ENCODE measurements at places on chromosomes 6 and 20.
A peak's percentile ranks its signal among the peaks of the same experiment; 100 is the strongest.

GRCh38 chr20:57780398-57780797 lies 70.6 kb upstream of the PMEPA1 start:
- no peak for DNase-seq

- DNase-seq, result peak; percentile 54
Measured at GRCh38 chr20:31967830-31968249, at the start of gene XKR7. Gene XKR7 (plus strand): TSS chr20:31968151. CDS start chr20:31968176, 25 bp downstream.

DNA sequence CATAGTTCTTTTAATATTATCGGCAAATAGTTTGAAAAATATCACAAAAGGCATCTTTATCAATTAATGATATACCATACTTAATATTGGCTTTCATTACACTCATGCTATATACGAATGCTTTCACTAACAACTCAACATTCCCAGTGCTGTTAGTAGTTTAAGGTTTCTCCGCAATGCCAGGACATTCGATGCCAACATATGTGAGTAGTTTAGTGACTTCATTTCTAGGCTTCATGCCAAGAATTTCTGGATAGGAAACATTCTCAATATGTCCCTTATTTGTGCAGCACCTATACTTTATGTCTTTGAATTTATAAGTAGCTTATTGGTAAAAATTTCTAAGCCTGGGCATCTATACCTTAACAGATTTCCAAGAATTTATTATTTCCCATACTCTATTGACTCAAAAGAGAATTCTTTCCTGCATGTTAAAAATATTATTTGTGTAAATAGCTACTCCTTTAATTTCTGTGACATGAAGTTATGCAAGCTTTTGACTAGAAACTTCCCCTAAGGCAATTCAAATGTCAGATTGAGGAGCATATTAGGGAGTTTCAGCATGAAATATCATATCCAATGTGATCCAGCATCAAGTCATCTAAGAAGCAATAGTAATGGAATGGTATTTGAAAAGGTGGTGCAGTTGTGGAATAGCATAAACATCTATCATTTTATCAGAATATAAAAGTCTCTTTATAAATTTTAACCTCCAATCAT lies 236.0 kb upstream of the STXBP5 start:
- no peak for DNase-seq

DNA sequence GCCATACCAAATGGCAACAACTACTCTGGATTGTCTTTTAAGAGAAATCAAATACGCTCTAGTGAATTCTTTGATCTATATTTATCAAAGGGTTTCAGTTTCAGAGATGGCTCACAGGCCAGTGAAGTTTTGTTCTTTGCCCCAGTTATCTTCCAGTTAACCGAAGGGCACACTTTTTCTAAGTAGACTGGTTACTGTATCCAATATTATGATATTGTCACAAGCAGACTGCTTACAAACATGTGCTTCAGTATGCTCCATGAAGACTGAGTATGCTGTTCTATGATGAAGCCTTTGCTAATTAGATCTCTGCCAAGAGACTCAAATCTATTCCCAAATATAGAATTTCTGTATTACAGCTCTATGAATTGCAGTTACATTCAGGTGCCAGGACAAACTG lies 181.1 kb downstream of the REV3L start:
- DNase-seq, result no peak

DNA sequence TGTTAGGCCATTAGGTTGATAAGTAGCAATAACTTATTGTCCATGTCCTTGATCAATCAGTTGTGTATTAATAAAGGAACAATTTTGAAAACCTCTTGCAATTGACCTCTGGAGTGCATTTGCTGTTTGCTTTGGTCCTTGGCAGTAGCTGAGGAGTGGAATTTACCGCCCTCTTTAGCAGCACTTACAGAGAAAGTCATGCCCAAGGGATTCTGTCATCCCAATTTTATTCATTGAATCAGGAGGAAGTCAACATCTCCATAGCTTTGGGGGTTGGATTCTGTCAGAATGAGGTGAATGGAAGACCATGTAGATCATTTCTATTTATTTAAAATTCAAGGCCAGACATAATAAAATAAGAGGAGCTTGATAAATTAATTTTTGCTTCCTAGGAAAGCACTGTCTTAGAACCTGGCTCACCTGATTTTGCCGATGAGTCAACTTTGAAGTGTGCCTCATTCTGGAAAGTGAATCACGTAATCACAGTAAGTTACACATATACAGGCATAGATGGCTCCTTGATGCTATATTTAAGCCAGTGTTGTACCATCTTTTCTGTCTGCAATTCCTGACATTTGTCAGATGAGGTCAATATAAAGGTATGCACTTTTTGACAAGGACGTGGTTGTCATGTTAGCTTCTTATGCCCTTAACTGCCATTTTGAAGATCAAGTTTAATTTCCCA lies 128.7 kb upstream of the MLIP start:
- no peak for DNase-seq

- DNase-seq, result no peak
Measured at GRCh38 chr6:142925575-142926110, 19.3 kb downstream of the HIVEP2 start.

DNA sequence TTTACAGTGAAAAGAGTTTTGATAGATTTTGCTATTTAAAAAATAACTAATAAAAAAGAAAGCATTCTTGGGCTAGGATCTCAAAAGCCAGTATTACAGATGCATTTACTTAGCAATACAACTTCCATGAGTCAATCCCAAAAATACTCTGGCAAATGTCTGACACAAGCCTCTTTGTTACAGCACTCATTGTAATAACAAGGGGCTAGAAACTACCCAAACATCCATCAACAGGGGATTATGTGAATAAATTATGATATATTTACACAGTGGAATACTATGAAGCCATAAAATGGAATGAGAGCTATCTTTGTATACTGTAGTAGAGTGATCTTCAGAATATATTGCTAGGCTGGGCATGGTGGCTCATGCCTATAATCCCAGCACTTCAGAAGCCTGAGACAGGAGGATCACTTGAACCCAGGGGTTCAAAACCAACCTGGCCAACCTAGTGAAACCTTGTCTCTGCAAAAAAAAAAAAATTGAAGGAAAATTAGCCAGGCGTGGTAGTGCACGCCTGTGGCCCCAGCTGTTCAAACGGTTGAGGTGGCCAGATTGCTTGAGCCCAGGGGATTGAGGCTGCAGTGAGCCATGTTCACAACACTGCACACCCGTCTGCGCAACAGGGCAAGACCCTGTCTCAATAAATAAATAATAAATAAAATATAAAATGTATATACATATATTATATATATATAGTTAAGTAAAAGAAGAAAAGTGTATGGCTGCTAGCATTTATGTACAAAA lies 34.7 kb upstream of the TOP1 start:
- no peak for DNase-seq

- DNase-seq, result no peak
Measured at GRCh38 chr20:49674383-49675352, 39.0 kb downstream of the B4GALT5 start.

DNA sequence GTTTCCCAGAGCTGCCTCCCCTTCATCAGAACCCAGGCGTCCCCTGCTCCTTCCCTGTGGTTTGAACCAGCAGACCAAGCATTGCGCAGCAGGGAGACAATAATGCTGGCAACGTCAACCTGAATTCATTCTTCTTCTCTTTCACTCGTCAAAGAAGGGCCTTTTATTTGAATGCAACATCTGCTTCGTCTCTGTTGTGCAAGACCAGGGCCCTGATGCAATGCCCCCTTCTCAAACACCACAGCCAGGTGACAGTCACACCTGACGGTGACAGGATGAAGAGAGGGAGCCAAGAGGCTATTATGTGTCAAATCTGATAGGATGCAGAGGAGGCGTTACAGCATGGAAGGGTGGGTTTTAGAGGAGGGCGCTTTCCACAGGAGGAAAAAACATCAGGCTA lies 8.0 kb downstream of the INSM1 start:
- DNase-seq, result no peak

DNA sequence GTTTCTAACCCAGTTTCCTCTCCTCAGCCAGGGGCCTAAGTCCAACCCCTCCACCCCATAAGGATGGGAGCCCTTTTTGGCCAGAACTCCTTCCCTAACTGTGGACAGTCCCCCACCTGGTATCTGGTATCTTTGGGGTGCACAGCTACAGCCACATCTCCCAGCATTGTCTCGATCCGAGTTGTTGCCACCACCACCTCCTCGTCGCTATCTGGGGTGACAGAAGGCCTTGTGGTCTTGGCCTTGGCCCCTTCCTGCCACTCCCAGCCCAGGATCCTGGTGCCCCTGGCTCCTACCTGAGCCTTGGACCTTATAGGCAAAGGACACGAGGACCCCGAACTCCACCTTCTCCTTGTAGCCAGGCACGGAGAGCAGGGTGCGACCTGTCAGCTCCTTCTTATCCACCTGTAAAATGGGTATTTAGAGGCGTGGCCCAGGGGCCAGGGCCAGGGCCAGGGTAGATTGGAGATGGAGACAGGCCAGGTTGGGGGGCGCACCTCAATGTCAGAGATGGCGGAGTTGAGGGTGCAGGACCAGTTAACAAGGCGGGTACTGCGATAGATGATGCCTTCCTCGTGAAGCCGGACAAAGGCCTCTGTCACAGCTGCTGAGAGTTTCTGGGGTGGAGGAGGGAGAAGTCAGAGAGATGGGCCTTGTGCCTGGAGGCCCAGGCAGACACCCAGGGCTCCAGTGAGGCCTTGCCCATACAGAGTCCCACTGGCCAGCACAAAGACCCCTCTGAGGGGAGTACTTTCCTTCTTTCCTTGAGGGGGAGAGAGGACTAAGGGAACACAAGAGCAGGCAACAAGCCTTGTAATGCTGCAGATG lies 7.2 kb upstream of the VWA7 start:
- no peak for DNase-seq

GRCh38 chr6:358432-358831 lies 33.1 kb upstream of the IRF4 start:
- DNase-seq, result no peak

DNA sequence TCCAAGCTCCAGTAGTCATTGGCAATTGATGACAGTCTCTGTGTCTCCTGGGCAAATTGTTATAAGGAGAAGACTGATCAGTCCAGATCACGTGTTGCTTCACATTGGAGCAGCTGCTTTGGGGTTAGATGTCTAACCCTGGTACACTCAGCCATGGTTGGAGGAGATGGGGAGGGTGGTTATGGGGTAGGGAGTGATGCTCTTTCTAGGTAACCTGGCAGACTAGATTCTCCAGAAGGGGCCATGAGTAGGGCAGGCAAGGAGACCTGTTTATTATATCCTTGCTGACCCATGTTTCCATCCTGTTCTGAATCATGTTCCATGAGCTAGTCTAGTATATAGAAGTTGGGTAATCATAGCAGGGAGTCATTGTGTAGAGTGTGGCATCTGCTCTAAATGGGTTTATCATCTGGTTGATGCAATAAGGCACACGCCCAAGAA lies 50.8 kb upstream of the BACH2 start:
- DNase-seq, result no peak

DNA sequence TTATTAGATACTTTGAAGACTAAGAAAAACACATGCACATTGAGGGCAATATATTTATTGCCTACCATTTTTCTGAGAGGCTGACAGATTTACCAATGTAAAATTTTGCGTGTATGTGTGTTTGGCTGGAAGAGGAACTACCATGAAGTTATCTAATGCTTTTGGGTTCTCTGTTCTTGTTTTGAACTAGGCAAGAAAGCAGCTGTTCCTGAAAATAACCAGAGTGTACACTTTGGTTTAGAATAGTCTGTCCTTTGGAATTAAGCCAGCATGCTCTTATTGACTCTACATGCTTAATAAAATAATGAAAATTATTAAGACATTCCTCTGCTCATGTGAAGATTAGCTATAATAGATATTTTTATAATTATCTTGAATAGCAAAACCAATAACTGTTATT lies 129.2 kb downstream of the MYB start:
- peak; percentile 75 for DNase-seq

- DNase-seq, result no peak
Measured at GRCh38 chr20:36856195-36856594, 19.7 kb upstream of the TLDC2 start.

DNA sequence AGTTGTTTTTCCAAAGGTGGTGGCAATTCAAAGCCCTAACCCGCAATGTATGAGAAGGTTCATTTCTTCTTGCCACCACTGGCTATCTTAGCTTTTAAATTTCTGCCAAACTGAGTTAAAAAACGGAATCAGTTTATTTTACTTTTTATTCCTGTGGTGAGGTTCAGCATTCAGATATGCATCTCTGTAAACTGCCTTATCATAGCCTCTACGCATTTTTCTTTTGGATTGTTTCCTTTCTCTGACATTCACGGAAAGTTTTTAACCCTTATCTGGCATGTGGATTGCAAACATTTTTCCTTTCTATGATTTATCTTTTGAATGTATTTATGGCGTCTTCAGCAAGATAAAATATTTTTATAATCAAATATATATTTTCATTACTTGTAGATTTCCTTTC lies 37.7 kb downstream of the AK9 start:
- no peak for DNase-seq

DNA sequence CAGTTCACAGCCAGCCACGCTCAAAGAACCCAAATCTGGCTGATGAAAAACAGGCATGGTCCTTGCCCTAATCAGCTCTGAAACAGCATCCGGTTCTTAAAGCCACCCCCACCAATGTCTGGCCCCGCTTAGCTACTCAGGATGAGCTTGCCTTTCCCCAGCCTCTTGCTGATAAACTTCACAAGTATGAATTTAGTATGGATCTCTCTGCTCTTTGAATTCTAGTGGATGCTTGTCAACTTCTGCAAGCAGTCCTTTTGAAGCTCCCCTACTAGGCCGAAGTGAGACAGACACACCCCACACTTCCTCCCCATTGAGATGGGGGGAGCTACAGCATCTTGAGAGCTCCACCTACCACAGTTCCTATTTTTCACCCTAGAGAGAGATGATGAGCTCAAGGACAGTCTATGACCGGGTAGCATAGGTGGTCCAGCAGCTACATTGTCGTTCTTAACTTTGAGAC lies 36.7 kb downstream of the EBF4 start:
- DNase-seq, result peak; percentile 56

DNA sequence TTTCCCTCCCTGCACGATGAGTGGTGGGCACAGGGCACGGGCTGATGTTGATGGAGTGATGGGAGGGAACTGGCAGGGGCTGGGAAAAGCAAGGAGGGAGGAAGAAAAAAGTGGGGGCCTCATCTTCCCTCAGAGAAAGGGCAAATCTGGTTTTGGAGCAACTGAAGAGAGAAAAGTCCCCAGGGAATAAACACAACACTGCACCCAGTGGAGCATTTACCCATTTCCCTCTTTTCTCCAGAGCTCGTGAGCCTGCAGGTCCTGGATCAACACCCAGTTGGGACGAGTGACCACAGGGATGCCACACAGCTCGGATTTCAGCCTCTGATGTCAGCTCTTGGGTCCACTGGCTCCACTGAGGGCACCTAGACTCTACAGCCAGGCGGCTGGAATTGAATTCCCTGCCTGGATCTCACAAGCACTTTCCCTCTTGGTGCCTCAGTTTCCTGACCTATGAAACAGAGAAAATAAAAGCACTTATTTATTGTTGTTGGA lies 11.4 kb downstream of the MICA start:
- no peak for DNase-seq

- no peak for DNase-seq
Measured at GRCh38 chr20:59015411-59015810, 3.8 kb upstream of the TUBB1 start.
